ENCODE measurements at places on chromosomes 1 and 21.
A peak's percentile ranks its signal among the peaks of the same experiment; 100 is the strongest.

- H3K27me3 ChIP-seq, result no peaks in the 10 kb centered on the region
- DNase-seq, result no peak
- no peaks in the 10 kb centered on the region for H3K4me1 ChIP-seq
Measured at GRCh38 chr1:56948403-56949023, 17.3 kb downstream of the C8B start.

DNA sequence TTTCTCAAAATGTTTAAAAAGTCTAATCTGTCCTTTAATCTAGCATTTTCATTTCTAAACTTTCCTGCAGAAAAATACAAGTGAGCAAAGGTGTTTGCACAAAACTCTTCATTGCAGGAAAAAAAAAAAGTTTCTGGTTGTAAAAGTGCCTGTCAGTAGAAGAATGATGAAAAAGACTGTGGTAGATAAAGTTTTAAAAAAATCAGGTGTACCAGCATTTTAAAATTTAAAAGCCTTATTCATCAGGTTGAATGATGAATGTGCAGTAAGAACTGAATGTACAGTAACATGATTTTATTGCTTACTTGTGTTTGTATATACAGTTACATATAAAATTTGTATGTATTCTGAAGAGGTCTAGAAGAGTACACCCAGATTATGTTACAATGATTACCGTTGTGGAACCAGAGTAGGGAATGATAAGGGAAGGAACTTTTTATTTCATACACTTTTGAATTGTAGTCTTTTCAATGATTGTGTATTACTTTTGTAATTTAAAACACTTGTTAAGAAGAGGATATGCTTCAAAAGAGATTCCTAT is 54.0 kb downstream of the FNBP1L start:
- H3K27ac ChIP-seq, result no peak overlapping the region
- H3K4me3 ChIP-seq, result no peak overlapping the region
- peaks cover 15% of the 10 kb centered on the region for H3K4me1 ChIP-seq
- no peaks in the 10 kb centered on the region for H3K27me3 ChIP-seq

- H3K36me3 ChIP-seq, result peaks cover 31% of the 10 kb centered on the region
- no peaks in the 10 kb centered on the region for H3K27me3 ChIP-seq
- DNase-seq, result no peak
- H3K4me3 ChIP-seq, result no peak overlapping the region
- H3K27ac ChIP-seq, result peak overlapping the region; percentile 86
Measured at GRCh38 chr1:11985851-11986250, 5.6 kb downstream of the MFN2 start.

- no peaks in the 10 kb centered on the region for H3K27me3 ChIP-seq
- H3K27ac ChIP-seq, result no peak overlapping the region
- DNase-seq, result no peak
- no peaks in the 10 kb centered on the region for H3K36me3 ChIP-seq
Measured at GRCh38 chr1:88321706-88322105, 362.4 kb upstream of the PKN2 start.

GRCh38 chr1:26335774-26336476 is 18.0 kb downstream of the CRYBG2 start:
- peak overlapping the region; percentile 46 for H3K4me3 ChIP-seq
- H3K36me3 ChIP-seq, result no peaks in the 10 kb centered on the region
- peak overlapping the region; percentile 9 for H3K27ac ChIP-seq
- DNase-seq, result no peak
- H3K4me1 ChIP-seq, result peaks cover 15% of the 10 kb centered on the region

DNA sequence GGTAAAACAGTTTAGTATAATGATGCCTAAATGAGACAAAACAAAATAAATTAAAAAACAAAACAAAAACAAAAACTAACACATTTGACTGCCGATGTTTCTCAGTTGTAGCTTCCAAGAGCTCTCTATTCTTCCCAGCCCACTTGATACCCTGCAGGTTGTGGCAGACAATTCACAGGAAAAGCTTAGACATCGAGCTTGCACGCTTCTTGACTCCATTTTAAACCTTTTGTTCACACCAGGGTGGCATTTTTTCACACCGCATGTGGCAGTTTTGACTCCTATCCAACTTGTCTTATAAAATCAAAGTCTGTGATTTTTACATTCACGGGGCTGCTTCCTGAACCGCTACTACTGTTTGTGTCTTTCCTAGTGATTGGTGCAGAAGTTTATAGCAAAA is 575.9 kb downstream of the USP25 start:
- H3K4me1 ChIP-seq, result no peaks in the 10 kb centered on the region
- no peaks in the 10 kb centered on the region for H3K36me3 ChIP-seq
- no peak overlapping the region for H3K27ac ChIP-seq
- DNase-seq, result no peak
- no peak overlapping the region for H3K4me3 ChIP-seq

GRCh38 chr1:156750711-156751450 is 594 bp downstream of the HDGF start:
- H3K4me1 ChIP-seq, result peaks cover 58% of the 10 kb centered on the region
- no peaks in the 10 kb centered on the region for H3K27me3 ChIP-seq
- peak overlapping the region; percentile 96 for H3K27ac ChIP-seq
- H3K4me3 ChIP-seq, result peak overlapping the region; percentile 84
- H3K36me3 ChIP-seq, result no peaks in the 10 kb centered on the region
